ENCODE measurements at places on chromosomes 1 and 21.

DNA sequence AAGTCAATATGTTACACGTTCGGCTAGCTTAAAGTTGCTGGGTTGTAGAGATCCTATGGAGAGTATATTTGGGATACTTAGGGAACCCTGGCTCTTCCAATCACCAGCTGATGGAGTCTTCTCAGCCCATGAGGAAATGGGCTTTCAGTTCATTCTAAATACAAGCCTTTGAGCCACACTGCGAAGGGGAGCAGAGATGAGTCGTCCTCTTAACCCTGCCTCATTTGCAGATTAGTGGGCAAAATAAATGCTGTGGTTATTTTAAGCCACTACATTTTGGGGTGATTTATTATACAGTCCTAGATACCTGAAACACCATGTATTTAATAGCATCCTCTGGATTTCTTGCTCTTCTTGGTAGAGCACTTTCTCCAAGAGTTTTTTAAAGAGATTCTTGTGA lies 19.0 kb upstream of the VCAM1 start:
- no peak for DNase-seq

- DNase-seq = no peak
Measured at GRCh38 chr1:92933459-92933858, 27.8 kb downstream of the DIPK1A start.

- DNase-seq = no peak
Measured at GRCh38 chr1:31689854-31690253, 14.0 kb downstream of the COL16A1 start.

DNA sequence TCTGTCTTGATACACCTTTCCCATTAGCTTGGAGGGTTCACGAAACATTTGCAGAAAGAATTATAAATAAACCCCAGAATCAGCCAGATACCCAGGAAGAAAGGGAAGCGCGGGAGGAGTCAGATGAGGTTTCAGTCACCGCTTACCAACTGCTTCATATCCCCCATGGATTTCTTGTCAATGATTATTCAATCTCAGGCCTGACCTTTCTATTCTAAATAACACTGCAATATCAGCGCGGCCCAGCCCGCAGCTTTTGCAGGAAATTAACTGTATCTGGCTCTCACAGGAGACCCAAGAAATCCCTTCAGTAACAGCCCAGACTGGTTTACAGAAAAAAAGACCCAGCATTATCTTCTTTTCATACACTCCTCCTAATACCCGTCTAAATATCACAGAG lies 308.6 kb downstream of the PBX1 start:
- DNase-seq = no peak

GRCh38 chr21:26715878-26716506 lies 129.2 kb downstream of the ADAMTS1 start:
- no peak for DNase-seq

- DNase-seq = no peak
Measured at GRCh38 chr1:65541161-65541560, 120.7 kb downstream of the LEPR start.

DNA sequence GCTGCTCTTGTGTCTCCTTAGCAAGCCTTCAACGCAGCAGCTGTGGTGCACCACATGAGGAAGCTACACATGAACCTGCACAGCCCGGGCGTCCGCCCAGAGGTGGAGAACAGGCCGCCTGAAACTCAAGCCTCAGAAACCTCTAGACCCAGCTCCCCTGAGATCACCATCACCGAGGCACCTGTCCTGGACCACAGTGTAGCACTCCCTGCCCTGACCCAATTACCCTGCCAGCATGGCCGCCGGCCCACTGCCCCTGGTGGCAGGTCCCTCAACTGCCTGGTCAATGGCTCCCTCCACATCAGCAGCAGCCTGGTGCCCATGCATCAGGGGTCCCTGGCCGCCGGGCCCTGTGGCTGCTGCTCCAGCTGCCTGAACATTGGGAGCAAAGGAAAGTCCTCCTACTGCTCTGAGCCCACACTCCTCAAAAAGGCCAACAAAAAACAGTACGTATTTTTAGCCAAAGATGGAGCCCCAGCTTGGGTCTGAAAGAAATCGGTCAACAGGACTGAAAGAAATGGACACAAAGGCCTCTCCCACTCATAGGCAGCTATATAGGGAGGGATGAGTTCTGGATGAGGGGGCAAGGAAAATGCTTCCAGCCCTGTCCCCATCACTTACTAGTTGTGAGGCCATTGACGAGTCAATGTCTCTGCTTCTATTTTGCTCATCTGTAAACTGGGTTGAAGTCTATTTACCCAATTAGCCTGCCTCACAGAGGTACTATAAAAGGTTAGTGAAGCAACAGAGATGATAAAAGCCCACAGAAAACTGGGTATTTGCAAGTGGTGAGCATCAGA lies 28.5 kb downstream of the CAMK1G start:
- no peak for DNase-seq

DNA sequence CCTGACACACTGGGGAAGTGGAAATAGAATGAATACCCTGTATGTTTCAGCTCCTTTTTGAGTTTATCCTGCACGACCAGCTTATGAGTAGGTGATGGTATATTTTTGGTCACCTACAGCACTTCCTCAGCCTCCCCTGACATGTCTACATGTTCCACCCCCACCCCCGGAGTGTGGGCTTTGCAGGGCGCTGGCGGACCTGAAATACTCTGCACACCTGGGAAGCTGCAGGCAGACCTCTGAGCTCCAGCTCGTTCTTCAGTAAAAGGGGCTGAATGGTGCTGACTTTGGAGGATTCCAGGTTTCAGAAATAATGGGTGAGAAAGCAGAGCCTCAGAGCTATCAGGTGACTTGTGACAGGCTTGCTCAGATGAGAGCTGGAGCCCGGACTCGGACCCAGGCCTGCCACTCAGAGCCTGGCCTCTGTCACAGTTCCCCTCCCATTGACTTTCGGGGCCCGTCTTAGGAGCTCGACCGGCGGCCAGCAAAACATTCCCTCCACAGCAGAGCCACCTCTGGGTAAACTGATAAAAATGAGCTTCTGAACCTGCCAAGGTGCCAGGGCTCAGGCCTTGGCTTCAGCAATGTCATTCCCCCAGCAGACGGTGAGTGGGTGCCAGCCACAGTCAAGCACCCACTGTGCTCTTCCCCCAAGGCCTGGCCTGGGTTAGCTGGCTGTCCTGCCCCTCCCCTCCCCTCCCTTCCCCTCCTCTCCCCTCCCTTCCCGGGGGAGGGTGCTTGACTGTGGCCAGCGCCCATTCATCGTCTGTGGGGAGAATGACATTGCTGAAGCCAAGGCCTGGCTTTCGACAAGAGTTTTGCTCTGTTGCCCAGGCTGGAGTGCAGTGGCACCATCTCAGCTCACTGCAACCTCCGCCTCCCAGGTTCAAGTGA lies 30.1 kb downstream of the DOP1B start:
- no peak for DNase-seq

GRCh38 chr1:212944229-212944901 lies 6.0 kb upstream of the VASH2 start:
- no peak for DNase-seq

DNA sequence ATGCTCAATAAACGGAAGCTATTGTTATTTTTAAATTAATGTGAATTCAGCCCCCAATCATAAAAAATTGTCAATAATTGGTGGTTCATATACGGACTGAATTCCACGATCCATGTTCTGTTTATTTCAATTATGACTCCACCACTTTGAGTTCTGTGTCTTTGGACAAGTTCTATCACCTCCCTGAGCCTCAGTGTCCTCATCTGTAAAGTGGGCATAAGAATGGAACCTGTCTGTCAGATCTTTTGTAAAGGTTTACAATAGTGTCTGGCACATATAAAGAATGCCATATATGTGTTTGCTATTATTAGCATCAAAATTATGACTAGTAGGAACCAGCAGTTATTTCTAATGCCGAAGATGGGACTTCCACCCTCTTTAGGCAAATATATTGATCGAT lies 183.3 kb downstream of the KAZN start:
- DNase-seq = no peak

- DNase-seq = no peak
Measured at GRCh38 chr1:156691665-156692440, 13.5 kb downstream of the CRABP2 start.

- DNase-seq = no peak
Measured at GRCh38 chr1:110548381-110548780, 29.4 kb upstream of the KCNA10 start.

DNA sequence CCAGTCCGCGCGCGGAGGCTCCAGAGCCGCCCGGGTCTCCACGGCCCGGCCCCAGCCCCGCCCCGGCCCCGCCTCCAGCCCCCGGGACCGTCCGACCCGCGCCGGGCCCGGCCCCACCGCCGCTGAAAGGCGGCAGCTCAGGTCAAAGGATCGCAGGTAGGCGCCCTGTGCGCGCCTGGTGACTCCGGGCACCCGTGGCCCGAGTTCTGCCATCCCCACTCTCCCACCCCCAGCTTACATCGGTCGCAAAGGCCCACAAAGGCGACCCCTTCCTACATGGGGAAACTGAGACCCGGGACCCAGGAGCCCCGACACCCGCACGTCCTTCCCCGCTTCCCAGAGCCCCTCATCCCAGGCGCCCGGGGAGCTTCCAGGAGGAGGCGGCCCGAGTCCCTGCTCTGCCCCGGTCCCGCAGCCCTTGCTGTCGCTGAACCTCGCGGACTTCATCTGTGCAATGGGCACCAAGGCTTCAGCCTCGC lies at the start of gene TMEM200B:
TSS of gene TMEM200B (minus strand) at position 17 of the 479 bp plus-strand sequence. CDS start 2,075 bp downstream, outside the sequence.
- DNase-seq = no peak

- no peak for DNase-seq
Measured at GRCh38 chr21:34885626-34886239, 163.4 kb downstream of the RUNX1 start.

DNA sequence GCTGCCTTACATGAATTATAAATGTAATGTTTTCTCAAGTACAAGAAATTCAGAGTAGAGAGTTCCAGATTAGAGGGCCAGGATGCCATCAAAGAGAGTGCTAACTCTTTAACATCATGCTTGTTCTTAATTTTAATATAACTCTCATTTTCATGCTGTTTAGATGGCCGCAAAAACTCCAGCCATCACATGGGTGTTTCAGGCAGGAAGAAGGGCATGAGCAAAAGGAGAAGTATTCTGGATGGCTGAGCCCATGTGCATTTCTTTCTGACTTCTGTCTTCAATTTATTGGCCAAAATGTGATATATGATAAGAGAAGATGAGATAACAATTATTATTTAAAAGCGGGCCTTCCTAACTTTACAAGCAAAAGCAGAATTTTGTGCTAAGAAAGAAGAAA lies 1328.6 kb downstream of the MRPL39 start:
- no peak for DNase-seq

- DNase-seq = no peak
Measured at GRCh38 chr1:225413708-225414375, 14.0 kb downstream of the LBR start.

DNA sequence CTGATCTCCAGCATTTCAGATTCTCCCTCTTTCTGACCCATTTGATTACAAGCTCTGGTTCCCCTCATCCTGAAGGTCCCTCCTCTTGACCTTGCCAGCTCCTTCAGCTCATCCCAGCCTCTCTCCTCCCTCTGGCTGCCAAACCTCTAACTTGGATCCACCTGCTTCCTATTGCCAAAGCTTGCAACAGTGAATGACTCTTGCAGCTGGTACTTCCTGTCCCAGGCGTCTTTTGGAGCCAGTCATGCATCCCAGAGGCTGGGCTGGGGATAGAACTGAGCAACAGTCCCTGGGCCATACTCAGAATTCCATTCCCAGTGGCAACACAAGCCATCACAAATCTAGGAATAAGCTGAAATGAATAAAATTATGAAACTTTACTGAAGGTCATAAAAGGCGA lies 27.7 kb upstream of the SPOCD1 start:
- no peak for DNase-seq

All from T-helper 17 cell (primary cell).